ENCODE measurements at places on chromosomes 7 and 10. TPM values are rescaled to one million over a fixed set of nuclear protein-coding genes. Genes with fewer than 3 reads are reported as not detected.

The LRRC18 gene
- not detected for total RNA-seq

GRCh38 chr7:98085674-98086073 lies 21.0 kb upstream of the LMTK2 start:
- H3K36me3 ChIP-seq = no peaks in the 10 kb centered on the region
- H3K27ac ChIP-seq = no peak overlapping the region
- H3K4me3 ChIP-seq = no peak overlapping the region
- no peaks in the 10 kb centered on the region for H3K4me1 ChIP-seq

- no peak overlapping the region for H3K4me3 ChIP-seq
- DNase-seq = no peak
- H3K4me1 ChIP-seq = no peaks in the 10 kb centered on the region
- H3K27ac ChIP-seq = no peak overlapping the region
Observed at GRCh38 chr7:76514926-76515771, 4.8 kb downstream of the UPK3B start.

- no peaks in the 10 kb centered on the region for H3K36me3 ChIP-seq
- no peak for DNase-seq
- no peak overlapping the region for H3K4me3 ChIP-seq
- no peaks in the 10 kb centered on the region for H3K4me1 ChIP-seq
Observed at GRCh38 chr7:108122181-108122580, 8.0 kb downstream of the LAMB4 start.

GRCh38 chr7:17340655-17341054 lies 42.2 kb downstream of the AHR start:
- peaks cover 7% of the 10 kb centered on the region for H3K4me1 ChIP-seq
- H3K4me3 ChIP-seq = no peak overlapping the region
- no peak for DNase-seq

- H3K27me3 ChIP-seq = peaks cover 4% of the 10 kb centered on the region
- DNase-seq = no peak
- no peak overlapping the region for H3K27ac ChIP-seq
Observed at GRCh38 chr7:51276091-51276605, 40.5 kb downstream of the COBL start.

DNA sequence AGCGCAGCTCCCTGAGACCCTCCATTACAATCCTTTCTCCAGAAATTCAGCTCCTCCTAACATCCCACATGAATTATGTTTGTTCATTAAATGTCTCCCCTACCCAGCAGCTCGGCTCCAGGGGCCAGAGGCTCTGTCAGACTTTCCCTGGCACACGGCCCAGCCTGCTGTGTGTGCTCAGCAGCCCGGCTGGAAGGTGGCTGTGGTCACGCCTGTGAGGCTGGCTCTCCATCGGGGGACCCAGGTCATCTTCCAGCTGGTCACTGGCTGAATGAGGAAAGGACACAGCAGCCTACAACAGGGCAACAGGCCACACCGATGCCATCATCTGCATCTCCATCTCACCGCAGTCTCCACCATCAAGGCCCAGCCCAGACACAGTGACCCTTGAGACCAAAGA lies 219.8 kb downstream of the MAD1L1 start:
- DNase-seq = no peak
- H3K4me3 ChIP-seq = no peak overlapping the region
- H3K4me1 ChIP-seq = no peaks in the 10 kb centered on the region

- no peaks in the 10 kb centered on the region for H3K36me3 ChIP-seq
- no peak for DNase-seq
- H3K4me3 ChIP-seq = no peak overlapping the region
- no peaks in the 10 kb centered on the region for H3K4me1 ChIP-seq
- peaks cover 15% of the 10 kb centered on the region for H3K27me3 ChIP-seq
- no peak overlapping the region for H3K27ac ChIP-seq
Observed at GRCh38 chr7:108024538-108024937, 21.6 kb upstream of the LAMB1 start.

- peak; percentile 72 for DNase-seq
- H3K27me3 ChIP-seq = no peaks in the 10 kb centered on the region
- peaks cover 5% of the 10 kb centered on the region for H3K36me3 ChIP-seq
- peaks cover 81% of the 10 kb centered on the region for H3K4me1 ChIP-seq
Observed at GRCh38 chr10:31101123-31101522, 69.5 kb upstream of the ZNF438 start.
